Cerebellar nuclear complex (tissue), 1 donor: ENCODE measurements at places on chromosomes 11 and 22.

- no peak for DNase-seq
Measured at GRCh38 chr11:5065027-5065426, 4.3 kb upstream of the OR52E1 start.

DNA sequence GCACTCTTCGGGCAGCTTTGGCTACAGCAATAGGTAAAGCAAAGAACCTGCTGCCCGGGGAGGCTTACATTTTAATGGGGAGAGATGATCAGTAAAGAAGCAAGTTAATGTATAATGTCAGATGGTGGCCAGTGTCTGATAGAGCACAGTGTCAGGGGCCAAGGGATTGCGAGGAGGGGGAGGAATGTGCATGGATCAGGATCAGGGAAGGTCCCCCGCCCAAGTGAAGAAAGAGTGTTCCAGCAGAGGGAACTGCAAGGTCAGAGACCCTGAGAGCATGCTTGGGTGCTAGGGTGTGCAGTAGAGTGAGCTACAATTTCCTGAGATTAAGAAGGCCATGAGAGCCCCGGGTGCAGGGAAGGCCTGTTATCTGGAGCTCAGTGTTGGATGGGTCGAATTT lies 39.7 kb downstream of the TIMP3 start:
- no peak for DNase-seq

DNA sequence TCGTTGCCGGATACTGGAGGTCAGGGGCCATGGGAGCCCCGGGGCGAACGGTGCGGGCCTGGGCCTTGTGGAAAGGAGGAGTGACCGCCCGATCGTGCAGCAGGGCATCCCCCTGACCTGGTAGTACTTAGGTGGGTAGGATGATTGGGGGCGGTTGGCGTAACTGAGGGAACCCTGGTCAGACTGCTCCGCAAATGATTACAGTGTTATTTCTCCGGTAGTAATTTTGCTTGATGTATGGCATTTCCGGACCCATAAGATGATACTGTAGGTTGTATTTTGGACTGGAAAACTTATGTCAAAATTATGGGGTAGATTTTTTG lies 762 bp downstream of the MTMR3 start:
- DNase-seq, result no peak

DNA sequence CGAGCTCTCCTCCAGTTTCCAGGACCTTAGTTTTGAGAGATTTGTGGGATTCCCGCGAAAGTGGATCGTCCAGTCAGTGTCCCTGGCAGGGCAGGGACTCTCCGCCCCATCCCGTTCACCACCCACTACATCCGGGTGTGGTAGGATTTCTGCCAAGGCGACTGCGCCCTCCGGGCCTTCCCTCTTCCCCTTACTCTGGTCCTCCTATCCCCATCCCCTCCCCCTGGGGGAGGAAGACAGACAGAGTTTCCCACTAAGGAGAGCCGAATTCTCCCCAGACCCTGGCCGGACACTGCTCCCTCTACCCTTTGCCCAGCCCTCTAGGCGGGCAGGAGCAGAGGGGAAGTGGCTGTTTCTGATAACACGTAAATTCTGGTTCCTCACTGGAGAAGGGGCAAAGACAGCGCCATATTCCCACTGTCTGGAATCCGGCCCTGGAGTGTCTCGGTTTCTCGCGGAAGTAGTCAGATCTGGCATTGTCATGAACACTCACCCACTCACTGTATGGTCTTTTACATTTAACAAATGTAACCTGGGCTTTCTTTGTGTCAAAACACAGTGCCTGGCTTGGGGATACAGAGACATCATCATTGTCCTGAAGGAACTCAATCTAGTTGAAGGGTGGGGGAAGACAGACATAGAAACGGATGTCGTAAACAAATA lies 1.1 kb upstream of the NECTIN1 start:
- no peak for DNase-seq

DNA sequence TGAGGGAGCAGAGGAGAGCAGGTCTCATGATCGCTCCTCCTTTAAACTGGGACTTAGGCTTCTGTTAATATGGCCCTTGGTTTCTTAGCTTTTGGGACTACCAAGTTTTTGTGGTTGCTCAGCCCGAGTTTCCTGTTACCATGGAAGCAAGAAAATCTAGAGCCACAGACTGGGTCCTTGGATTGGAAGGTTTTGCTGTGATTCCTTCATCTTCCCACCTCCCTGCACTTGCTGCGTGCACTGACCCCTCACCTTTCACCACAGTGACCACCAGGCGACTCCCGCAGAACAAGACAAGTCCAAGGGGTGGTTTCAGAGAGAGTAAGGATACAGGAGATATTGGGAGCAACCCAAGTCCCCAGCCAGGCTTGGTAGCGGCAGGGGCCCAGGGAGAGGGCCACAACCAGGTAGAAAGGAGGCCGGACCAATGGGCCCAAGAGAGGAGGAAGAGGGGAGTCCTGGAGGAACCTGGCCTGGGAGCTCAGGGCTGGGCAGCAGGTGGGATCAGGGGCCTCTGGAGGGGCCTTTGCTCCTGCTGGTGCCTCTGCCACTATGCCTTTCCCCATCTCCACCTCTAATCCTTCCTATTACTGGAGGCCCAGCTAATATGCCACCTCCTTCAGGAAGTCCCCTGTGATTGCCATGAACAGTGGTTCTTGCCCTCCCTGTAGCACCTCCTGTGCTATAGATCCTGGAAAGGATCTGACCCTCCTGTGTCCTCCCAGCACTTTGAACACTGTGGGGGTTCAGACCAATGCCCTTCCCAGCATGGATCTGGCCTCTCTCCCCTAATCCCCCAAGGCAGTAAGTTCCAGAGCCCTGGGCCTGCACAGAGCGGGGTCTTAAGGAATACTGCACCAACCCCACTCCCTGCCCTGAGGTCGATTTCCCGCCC lies 21.2 kb downstream of the CSF2RB start:
- DNase-seq, result no peak
